RWPE2 (cell line): ENCODE measurements at places on chromosomes 5 and 9.

GRCh38 chr5:180208435-180209081 is 453 bp downstream of the RASGEF1C start:
- no peak for DNase-seq

DNA sequence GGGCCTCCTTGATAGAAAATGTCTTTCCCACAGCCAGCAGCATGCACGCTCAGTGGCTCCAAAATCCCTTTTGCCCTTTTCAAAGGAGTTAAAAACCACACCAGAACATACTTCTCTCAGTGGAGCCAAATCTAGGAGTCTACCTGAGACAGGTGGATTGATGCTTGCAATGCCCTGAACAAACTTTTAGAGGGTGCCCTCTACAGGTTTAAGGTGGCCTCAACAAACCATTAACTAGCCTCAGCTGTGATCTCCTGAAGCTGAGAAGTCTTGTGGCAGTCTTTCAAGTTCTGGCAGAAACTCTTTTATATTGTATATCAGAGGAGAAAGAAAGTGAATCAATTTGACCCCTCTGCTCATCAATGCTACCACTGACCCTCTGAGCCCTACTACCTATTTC is 125.4 kb downstream of the MED27 start:
- no peak for DNase-seq

- DNase-seq: no peak
These were observed 167.9 kb downstream of the ARHGEF28 start for GRCh38 chr5:73793911-73794310.

DNA sequence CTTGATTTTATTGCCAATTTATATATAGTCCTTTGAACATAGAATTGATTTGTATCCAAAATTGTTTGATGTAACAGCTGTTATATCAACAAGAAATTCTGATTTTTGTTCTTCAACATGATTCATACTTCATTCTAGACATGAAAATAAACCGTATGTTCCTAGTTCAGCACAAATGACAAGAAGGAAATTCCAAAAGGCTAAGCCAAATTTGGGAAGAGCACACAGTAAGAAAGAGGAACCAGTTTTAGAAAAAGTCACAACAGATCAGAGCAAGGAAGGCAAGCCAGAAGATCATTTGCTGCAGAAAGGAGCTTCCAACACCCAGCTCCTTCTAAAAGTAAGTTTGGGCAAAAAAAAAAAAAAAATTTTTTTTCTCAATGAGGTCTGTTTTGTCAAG is 65.0 kb upstream of the MCCC2 start:
- no peak for DNase-seq

- DNase-seq: no peak
These were observed 102.2 kb downstream of the ANGPTL2 start for GRCh38 chr9:127020036-127020801.
